ENCODE measurements at places on chromosomes 5 and 9.

GRCh38 chr5:147911427-147911826 lies 5.1 kb upstream of the C5orf46 start:
- no peak for DNase-seq

- DNase-seq, result peak; percentile 70
Observed at GRCh38 chr5:124902097-124902821, 155.8 kb upstream of the ZNF608 start.

- DNase-seq, result peak; percentile 60
Observed at GRCh38 chr5:6686915-6687409, 26.3 kb upstream of the TENT4A start.

- no peak for DNase-seq
Observed at GRCh38 chr5:170223906-170224305, 8.9 kb upstream of the C5orf58 start.

DNA sequence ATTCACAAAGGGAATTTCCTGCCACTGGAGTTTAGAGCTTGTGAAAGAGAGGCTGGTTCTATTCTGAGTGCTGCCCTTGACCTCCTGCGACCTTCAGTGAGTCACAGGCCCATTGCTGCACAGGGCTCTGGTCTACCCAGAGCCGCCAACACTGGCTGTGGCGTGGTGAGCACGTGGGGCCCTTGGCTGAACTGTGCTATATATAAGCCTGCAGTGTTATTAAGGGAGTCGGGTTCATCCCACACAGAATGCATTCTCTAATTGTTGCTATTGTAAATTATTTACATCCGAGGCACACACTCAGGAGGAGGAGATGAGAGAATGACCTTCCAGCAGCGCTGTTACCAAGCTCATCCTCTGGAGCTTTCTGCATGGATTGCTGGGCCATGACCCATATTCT lies 47.1 kb downstream of the BRINP1 start:
- DNase-seq, result no peak

DNA sequence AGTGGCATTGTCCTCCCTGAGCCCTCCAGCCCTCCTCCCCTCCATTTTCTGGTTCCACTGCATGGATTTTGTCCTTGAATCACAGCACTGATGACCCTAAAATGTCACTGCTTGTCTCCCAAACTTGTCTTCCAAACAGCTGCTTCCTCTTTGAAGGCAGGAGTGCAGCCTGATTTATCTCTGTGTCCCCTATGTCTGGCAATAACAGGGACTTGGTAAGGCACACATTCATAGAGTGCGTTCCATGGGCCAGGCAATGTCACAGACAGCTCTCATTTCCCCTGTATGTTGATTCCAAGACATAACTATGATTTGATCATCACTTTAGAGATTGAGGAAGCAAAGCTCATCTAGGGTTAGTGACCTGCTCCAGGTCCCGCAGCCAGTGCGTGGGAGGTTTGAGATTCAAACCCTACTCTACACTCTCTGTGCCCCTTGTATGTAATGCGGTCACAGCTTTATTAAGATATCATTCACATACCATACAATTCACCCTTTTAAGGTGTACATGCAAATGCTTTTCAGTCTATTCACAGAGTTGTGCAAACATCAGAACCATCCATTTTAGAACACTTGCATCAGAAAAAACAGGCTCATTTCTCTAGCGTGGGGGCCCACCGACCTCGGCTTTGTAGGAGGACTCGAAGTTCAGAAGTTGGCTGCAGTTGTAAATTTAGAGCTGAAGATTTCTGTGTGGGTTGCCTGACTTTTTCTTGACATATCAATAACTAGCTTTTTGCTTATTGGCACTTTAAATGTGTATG lies 28.4 kb upstream of the BOD1 start:
- no peak for DNase-seq

- peak; percentile 67 for DNase-seq
Observed at GRCh38 chr9:88173378-88173999, 35.2 kb upstream of the SPATA31C2 start.

DNA sequence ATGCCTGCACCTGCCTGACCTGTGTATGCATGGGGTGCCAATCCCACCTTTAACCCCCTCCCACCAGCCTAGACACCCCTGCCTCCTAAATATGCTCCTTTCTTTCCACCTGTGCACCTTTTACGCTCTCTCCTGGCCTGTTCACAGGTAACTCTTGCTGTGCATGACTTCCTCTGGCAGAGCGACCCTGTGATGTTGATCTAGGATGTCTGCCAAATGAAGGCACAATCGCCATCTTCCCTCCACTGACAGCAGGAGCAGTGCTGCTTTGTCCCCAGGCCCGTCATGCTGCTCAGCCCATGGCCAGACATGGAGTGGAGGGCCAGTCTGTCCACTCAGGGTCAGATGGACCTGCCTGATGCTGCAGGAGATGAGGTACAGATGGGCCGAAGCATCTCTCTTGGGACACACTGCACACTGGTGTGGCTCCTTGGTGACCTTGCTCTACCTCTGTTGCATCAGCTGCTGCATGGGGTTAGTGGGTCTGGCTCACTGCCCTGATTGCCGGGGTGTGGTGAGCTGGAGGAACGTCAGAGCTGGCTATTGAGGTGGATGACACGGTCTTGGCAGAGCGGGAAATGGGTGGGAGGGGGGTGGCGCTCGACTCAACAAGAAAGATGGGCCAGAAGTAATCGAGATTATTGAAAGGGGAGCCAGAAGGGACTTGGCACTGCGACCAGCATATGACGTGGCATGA lies 101.7 kb upstream of the PITX1 start:
- DNase-seq, result peak; percentile 68

Measured in large intestine (tissue), 12 donors.